GM06990 (cell line): ENCODE measurements at places on chromosomes 13 and 19.

DNA sequence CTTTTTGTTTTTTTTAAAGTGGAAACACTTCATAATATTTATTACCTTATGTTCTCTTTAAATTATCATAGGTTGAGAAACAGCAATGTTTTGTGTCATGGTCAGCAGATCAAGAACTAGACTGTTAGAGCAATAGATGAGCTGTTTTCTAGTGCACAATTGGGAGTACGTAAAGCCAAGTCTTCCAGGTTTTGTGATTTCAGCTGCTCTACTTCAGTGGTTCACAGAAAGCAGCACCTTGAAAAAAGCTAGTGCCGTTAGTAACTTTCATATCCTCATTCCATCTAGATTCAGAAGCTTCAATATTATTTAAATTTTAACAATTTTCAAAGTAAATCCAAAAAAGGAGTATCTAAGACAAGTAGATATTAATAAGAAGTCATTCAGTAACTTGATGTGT, 1.9 kb downstream of the GPR18 start:
- no peak for DNase-seq

DNA sequence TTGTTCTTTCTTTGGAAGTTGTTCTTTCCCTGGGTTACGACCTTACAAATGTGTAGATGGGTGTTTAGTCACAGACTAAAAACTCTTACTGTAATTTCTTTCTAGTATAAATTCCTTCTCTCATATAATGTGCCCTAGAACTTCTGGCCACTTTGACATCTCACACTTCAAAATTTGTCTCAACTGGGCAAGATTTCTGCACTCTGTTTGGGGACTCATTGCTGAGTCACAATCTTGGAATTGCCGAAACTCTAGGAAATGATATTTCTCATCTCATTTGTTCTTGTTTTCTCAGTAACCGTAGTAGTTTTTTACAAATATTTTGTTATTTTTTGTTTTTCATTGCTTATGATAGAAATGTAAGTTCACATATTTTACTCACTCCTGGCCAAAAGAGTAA, 2523.2 kb upstream of the PCDH20 start:
- no peak for DNase-seq

GRCh38 chr19:36771261-36772231, 1.1 kb downstream of the ZNF850 start:
- peak; percentile 64 for DNase-seq

DNA sequence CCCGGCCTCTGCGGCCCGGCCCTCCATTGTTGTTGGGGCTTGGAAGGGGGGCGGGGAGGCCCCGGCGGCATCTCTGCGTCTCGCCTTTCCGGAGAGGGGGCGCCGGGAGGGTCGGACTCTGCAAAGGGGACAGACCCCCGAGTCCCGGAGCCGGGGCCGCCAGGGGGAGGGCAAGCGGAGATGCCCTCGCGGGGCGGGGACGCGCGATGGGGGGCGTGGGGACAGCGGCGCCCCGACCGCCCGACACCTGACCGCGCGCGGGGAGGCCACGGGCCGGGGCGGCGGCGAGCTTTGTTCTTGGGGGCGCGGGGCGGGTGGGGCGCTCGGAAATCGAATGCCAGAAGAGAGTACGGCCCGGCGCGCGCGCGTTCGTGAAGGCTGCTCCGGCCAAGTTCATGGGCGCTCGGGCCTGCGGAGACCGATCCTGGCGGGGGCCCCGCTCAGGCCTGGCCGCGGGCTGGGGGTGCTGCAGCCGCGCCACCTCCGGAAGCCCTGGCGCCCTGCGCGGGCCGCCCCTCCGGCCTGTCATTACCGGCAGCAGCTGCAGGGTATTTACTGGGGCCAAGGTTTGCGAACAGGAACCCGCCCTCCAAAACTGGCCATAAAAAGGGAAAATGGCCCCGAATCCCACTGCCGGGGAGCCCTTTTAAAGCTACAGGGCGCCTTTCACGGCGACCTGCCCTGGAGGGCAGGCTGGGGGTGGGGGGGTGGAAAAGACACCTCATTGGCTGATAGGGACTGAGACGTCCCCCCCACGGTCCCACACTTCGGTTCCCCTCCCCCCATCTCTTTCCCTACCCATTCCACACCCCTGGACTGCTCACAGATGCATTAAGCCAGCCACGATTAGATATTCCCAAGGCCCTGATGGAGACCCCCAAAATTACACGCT, 11.1 kb upstream of the NANOS3 start:
- DNase-seq, result no peak

- no peak for DNase-seq
Observed at GRCh38 chr13:28750187-28751045, 31.6 kb upstream of the SLC46A3 start.

DNA sequence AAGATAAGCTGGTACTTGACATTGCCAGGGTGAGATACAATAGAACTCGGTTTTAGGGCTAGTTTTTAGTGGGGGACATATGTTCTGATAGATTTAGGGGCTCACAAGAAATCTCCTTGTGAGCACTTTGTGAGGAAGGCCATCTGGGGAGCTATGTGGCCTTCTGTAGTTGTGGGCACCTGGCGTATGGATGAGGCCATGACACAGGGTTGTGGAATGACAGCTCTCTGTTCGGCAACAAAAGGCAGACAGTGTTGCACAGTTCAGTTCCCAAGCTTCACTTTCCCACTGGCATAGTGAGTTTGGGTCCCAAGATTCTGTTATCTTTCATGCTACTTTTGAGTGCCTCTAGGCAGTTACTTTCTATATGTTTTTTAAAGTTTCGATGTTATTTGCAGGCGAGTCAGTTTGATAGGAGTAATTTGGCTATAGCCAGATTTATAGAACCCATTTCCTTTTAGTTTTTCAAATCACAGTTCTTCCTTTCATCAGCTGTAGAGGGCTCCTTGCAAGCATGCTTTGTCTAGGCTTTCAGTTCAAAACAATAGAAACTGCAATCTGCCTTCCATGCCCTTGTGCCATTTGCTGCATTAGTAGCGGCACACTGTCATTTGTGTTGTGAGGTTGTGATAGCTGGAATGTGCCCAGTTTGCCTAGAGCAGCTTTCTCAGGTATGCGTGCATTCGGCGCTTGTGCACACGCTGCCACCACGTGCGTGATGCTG, 70.6 kb upstream of the TEX29 start:
- DNase-seq, result no peak

GRCh38 chr19:30686176-30686820, 314.1 kb downstream of the ZNF536 start:
- DNase-seq, result no peak

GRCh38 chr13:32222046-32222676, 93.0 kb downstream of the ZAR1L start:
- no peak for DNase-seq

DNA sequence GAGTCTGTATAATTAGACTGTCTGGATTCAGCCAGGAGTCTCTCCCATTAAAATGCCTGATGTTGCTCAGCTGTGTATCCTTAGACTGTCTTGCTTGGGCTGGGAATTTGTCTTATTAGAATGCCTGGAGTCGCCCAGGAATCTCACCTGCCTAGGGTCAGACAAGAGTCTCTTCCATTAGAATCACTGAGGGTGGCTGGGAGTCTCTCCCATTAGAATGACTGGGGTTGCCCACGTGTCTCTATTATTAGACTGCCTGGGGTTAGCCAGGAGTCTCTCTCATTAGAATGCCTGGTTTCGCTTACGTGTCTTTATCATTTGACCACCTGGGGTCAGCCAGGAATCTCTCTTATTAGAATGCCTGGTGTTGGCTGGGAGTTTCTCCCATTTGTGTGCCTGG, 1450.0 kb downstream of the UQCRFS1 start:
- no peak for DNase-seq

DNA sequence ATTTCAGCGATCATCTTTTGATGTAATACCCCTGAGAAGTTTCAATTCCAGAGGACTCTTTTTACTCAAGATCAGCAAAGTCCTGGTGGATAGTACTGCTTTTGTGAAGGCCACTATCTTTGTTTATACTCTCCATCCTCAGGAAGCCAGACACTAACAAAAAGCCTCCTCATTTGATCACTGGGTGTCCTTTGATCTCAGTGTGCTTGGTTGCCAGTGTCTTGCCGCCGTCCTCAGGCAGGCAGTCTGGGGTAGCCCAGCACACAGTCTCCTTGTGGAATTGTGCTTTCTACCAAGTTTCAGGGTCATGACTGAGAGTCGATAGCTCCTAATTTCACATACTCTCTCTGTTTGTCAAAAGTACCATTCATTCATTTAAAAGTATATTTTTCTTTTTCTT, 762.2 kb downstream of the EFNB2 start:
- DNase-seq, result no peak

DNA sequence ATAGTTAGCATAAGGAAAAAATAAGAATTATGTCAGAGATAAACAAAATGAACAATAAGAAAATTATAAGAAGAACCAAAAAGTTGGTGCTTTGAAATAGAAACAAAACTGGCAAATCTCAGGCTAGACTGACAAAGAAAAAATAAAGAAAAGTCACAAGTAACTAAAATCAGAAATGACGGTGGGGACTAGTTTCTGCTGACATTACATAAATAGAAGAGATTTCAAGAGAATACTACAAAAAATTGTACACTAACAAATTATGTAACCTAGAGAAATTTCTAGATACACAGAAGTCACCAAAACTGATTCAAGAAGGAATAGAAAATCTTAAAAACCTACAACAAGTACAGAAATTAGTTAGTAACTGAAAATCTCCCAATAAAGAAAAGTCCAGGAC, 355.6 kb upstream of the SGCG start:
- DNase-seq, result no peak

DNA sequence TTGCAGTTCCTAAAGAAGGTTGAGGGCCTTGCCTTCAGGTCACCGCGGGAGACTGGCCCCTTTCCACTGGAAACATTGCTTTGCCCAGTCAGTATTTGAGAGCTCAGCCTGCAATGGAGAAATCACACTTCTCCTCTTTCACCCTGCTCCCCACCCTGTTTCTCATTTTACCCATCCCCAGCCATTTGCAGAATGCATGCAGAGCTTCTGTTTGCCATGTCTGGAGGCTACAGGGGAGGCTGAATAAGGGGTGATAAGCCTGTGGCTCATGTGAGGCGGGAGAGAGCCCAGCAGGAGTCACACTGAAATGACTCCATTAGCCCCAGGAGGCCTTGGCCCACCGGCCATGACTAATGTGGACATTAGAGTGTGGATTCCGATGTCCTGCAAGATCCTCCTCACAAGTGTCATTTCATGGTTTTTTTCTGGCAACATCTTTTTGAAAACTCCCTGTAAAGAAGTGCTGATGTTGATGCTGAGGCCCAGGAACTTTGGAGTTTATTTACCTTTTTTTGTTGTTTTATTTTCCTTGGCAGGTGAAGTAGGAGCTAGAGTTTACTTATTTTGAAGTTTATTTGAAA, 6.3 kb downstream of the SPINT2 start:
- no peak for DNase-seq

GRCh38 chr13:85896516-85897450, 97.6 kb upstream of the SLITRK6 start:
- no peak for DNase-seq

DNA sequence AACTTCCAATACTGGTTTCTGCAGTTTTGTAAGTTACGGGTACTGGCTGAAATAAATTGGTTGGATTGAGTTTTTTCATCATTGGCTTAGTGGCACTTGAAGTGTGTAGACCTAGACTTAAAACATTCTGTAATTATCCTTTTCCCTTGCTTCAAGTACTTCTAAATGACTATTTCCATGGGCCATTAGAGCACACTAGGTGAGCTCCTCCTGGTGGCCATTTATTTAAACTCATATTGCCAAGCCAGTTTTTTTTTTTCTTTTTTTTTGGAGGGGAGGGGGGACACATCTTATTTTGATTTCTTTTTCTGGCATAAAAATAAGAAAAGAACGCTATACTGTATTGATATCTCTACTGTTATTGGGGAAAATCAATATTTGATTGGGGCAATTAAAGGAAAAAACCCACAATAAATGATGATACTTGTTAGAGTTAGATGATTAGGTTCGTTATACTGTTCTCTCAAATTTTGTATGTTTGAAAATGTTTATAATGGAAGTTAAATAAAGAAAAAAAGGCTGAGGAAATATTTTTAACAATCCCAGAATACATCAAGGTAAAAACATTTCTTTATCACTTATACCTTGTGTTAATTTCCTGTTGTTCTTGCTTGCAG, 82.9 kb downstream of the PDS5B start:
- no peak for DNase-seq

GRCh38 chr13:44974056-44974793, 15.0 kb downstream of the NUFIP1 start:
- peak; percentile 9 for DNase-seq

GRCh38 chr13:83633746-83634145, 248.5 kb downstream of the SLITRK1 start:
- no peak for DNase-seq

DNA sequence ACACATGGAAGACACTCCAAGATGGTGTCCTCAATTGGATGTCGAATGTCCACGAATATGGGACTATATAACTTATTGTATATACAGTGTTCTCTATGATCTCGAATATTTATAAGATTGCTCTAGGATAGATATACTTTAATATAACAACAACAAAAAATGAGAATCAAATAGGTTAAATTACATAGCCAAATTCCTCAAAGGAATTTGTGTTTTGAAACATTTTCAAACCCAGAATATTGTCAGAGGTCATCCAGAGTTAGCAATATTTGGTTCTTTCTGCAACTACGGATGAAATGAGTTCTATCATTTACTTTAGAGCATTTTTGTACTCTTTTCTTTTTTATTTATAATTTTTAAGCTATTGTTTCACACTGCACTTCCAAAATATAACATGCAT, 857.8 kb downstream of the GPC5 start:
- DNase-seq, result no peak

DNA sequence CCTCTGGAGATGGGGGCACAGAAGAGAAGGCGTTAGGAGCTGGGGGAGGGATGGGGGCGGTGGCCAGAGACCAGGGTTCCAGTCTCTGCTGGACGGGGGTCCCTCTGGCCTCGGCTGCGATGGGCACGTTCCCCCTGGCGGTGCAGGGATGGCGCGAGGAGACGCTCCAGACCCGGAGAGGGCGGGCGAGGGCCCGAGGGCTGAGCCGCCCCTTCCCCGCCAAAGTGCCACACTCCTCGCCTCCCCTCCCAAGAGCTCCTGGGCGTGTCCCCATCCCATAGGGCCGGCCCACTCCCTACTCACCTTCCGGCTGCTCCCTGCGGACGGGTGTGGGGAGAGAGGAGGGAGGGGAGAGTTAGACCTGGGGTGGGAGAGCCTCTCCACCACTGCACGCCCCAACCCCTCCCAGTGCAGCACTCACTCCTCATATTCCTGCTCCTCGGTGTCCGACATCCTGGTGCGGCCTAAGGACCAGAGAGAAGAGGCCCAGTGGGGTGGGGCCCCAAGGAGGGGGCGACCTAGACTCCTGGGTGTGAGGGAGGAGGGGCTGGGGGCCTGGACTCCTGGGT, 2.2 kb downstream of the TNNT1 start:
- DNase-seq, result no peak

- no peak for DNase-seq
Observed at GRCh38 chr19:8641908-8642547, 11.6 kb downstream of the NFILZ start.

DNA sequence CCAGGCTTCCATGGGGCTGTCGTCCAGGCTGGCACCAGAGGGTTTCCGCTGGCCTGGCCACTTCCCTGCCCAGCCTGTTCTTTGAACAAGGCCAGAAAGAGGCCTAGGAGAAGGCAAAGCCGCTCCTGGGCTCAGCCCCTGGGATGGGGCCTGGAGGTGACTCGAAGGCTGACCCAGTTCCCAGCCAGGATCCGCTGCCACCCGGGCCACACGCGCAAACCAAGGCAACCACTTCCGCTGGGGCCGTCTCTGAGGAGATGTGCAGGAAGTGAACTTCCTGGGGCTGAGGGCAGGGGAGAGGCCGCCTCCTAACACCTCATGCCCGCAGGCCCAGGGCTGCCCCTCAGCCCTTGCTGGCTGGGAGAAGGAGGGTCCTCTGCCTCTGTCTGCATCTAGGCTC, 15.2 kb downstream of the PLEKHF1 start:
- DNase-seq, result peak; percentile 77
